ENCODE measurements at places on chromosomes 12 and 14. TPM values are rescaled to one million over a fixed set of nuclear protein-coding genes. Genes with fewer than 3 reads are reported as not detected.

GRCh38 chr12:80441921-80442320 is 2.1 kb upstream of the PTPRQ start:
- H3K4me3 ChIP-seq: no peak overlapping the region
- H3K27ac ChIP-seq: no peak overlapping the region
- H3K27me3 ChIP-seq: no peaks in the 10 kb centered on the region
- peaks cover 3% of the 10 kb centered on the region for H3K4me1 ChIP-seq
- no peak for DNase-seq
- no peaks in the 10 kb centered on the region for H3K36me3 ChIP-seq

- no peak overlapping the region for H3K27ac ChIP-seq
- no peak for DNase-seq
These were observed 30.2 kb downstream of the BICDL1 start for GRCh38 chr12:120019197-120019596.

- H3K4me3 ChIP-seq: no peak overlapping the region
- no peak overlapping the region for H3K27ac ChIP-seq
- H3K27me3 ChIP-seq: peaks cover 5% of the 10 kb centered on the region
- no peaks in the 10 kb centered on the region for H3K4me1 ChIP-seq
- DNase-seq: no peak
These were observed 3.8 kb upstream of the SDSL start for GRCh38 chr12:113418213-113418879.

The FOXA1 gene
- total RNA-seq: 5.2 TPM
